Right kidney (tissue), 9 donors: ENCODE measurements at places on chromosomes 7 and 10.

GRCh38 chr10:122702275-122702674 lies 2.6 kb upstream of the C10orf120 start:
- DNase-seq: no peak

DNA sequence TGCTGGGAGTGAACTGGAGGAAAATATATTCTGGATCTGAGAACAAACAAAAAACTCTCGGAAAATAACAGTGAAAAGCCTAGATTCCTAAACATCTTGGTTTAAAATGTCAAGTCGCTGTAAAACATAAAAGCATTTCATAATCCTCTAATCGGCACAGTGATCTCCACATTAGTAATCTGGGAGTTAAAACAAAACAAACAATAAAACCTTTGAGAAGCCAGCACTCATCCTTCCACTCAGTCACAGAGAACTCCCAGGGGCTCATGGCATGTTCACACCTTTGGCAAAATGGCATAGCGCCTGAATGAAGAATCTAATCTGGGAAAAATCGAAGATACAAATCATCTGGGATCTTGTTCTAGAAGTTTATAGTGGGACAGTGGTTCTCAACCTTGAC lies 24.1 kb upstream of the HPS1 start:
- DNase-seq: no peak

GRCh38 chr10:78473006-78473405 lies 439.3 kb downstream of the RPS24 start:
- DNase-seq: no peak

DNA sequence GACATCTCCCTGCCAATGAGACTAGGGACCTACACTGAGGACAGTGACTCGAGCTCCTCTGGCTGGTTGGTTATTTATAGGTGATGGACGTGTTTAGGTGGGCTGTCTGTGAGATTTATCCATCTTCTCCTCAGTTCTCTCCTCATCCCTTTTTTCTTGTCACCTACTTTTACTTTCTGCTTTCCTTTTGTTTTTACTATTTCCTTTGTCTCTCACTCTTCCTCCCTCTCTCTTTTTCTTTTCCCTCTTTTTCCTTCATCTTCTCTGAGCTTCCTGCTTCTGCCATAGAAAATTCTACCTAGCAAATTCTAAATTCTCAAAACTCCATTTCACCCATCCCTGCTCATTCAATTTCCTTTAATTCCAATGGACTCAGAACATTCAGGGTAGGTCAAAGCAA lies 478.0 kb downstream of the GRID1 start:
- DNase-seq: no peak

- DNase-seq: no peak
These were observed 19.8 kb downstream of the ACBD7 start for GRCh38 chr10:15068802-15069201.

- DNase-seq: no peak
These were observed 285.1 kb downstream of the ZEB1 start for GRCh38 chr10:31604096-31604495.

- no peak for DNase-seq
These were observed 115.9 kb downstream of the RAPGEF5 start for GRCh38 chr7:22240904-22241571.

DNA sequence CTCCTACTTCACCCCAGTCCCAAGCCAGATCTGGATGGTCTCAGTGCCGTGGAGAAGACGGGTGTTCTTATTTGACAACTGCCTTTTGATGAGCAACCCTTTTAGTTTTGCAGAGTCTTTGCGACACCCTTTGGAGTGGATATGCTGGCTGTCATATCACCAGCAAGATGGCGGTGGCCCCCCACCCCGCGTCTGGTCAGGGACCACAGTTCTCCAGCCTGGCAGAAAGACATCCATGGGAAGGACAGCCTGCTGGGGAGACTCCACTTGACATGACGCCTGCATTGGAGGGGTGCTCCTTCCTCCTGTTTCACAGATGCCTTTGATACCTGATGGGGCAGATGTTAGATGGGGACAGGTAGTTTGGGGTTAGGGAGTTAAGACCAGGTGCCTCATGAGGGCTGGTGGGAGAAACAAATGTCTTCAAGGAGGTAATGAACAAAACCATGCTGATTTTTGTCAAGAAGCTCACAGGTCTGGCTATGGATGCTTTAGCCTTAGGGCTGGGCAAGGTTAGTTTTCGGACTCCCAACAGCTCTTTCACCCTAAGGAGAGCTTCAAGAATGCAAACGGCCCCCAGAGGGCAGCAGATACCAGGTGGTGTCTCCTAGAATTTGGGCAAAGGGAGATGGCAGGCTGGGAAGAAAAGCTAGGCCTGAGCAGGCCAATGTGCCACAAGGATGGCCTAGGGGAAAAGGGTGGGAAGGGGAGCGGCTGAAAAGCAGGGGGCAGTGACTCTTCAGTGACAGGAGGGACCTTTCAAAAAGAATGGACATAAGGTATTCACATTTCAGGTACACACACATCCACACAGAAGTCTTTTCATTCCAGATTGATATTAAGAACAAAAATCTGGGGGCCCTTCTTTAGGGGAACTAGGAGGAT lies 95.2 kb downstream of the CLEC2L start:
- DNase-seq: no peak

DNA sequence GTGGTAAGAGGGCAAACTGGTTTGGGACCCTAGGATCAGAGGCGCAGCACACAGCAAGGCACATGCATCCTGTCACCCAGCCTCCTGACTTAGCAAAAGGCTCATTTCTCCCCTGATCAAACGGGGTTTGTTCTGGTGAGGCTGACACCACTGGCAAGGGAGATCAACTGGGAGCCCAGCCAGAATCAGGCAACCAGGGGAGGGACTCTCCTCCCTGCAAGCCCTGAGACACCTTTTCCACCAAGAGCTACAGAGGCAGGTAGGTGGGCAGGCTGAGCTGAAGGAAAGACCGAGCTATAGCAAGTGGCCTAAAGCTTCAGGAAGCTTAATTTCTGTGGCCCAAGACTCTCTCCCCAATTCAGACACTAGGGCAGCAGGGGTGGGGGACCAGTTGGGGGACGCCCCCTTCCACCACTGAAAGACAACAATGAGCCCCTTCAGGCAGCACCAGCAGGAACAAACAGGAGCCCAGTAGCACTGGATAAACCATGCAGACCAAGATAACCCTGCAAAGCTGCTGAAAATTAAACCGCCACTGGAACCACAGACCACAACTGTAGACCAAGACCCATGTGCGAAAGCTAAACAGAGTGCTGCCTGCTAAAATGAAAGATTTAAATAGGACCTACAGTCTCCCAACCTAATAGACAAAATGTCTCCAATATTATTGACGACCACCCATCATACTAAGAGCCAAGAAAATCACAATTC lies 27.1 kb upstream of the SAR1A start:
- no peak for DNase-seq

GRCh38 chr7:41787651-41788350 lies 84.9 kb upstream of the INHBA start:
- no peak for DNase-seq

DNA sequence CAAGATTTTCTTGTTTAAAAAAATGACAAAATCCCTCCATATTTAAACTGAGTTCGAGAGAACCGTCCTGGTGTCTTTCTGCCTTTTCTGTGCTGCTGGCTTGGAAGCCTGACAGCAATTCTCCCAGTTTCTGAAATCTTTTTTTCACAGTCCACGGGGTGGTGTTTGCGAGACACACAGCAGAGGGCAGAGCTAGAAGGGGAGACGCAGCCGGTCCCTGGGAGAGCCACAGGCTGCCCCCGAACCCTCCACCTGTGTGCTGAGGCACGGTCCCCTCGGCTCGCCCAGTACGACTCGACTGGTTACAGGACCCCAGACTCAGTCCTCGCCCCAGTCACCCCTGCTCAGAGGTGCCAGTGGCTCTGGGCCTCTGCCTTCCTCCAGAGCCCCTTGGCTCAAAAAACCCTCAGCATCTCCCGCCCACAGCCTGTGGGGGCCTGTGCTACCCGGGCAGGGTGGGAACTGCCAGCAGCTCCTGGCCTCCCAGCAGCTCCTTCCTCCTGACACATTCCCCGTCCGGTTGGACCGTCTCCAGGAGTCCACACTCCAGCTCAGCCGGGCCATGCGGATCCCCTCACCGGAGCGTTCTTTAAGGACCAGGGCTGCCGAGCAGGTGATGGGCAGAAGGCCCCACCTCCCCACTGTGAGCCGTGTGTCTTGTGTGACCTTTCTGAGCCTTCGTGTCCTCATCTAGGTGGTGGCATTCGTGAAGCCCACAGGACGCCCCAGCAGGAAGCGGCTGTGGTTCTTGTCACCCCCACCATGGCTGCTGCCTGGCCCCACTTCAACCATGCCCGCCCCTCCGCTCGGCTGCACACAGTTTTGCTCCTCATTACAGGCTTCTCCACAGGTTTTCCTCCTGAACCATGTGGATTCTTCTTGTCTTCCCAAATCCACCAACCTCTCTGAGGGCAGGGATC lies 52.3 kb upstream of the EN2 start:
- no peak for DNase-seq

DNA sequence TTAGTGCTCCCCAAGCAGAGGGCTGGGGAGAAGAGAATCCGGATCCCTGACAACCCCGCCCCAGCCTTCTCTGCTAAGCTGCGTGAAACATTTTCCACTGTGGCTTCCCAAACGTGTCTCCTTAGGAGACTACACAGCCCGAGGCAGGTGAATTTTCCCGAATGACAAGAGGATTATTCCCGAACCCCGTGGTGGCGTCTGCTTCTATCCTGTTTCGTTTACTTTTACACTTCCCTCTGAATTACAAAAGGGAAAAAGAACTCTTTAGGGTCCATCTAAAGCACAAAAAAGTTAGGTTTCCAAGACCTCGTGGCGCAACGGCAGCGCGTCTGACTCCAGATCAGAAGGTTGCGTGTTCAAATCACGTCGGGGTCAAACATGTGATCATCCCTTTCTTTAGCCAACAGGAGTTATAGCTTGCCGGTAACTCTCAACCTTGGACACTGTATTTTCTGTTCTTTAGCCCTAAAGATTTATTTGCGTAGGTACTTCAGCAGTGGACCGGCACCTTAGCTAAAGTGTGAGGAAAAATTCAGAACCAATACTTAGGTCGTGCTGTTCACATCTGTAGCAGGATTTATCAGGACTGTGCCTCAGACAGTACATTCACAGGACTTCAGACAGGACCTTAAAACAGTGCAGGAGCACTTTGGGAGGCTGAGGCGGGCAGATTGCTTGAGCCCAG lies 3.2 kb upstream of the ZNF789 start:
- no peak for DNase-seq

DNA sequence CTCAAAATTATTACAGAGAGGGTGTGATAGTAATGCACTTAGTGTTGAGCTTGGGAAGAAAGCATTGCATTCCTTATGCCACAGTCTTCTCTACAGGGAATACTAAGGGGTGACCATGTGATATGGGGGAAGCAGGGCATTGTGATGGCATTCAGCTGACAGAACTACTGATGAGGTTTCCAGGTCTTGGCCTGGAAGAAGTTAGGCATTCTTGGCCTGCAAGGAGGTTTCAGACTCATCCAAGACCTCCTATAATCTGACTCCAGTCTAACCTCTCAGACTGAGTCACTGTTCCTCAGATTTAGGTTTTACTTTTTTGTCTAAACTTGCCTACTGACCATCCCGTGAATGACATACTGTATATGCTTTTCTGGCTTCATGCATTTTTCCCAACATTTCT lies 7.9 kb downstream of the STMP1 start:
- no peak for DNase-seq

DNA sequence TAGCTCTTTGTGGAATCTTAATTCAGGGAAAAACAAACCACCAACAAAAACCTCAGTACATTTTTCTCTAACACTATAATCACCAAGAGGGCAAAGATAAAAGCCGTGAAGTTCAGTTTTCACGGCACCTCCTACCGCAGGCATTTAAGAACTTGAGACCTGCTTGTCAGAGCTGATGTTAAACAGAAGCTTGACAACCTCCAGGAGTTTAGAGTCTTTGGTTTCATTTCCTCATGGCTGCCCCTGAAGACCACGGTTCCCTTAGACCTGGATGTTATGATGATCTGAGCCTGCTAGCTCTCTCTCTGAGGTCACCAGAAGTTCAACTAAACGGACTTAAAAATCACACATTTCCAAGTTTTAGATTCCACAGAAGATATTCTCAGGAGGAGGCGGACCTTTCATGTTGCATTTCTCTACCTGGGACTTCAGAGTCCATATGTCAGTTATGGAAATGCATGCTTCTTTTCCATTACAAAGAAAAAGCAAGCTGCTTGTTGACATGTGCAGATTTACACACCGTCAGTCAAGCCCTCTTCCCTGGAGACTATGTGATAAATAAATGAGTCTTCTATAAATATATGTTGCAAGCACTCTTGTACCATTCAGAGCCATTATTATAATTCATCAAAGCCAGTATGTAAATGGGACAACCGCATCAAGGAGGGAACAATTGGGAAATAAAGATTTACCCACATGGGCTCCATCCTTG lies 258.0 kb downstream of the GFRA1 start:
- no peak for DNase-seq

GRCh38 chr7:116176226-116176625 lies 34.1 kb upstream of the TES start:
- DNase-seq: no peak

DNA sequence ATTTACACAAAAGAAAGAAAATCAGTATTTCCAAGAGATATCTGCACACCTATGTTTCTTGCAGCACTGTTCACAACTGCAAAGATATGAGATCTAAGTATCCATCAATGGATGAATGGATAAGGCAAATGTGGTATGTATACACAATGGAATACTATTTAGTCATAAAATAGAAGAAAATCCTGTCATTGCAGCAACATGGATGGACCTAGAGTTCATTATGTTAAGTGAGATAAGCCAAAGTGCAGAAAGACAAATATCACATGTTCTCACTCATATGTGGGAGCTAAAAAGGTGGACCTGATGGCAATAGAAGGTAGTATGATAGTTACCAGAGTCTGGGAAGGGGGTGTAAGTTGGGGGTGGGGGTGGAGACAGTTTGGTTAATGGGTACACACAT lies 1171.6 kb downstream of the SORCS1 start:
- no peak for DNase-seq

GRCh38 chr10:123621916-123622315 lies 44.2 kb upstream of the GPR26 start:
- DNase-seq: no peak

DNA sequence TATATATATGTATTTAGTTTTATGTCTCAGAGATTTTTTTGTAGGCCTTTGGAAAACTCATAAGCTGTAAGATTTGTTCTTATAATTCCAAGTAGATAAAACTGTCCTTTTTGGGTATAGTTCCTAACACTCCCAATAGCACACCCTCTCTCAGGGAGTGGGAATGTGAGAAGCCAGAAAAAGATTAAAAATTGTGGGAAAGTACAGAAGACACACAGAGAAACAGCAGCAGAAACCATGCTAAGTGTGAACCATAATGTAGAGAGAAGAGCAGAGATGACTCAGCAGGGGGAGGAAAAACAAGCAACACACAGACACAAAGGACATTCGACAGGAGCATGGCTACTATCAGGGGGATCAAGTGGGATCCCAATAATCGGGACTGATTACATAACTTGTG lies 401.6 kb downstream of the MAGI2 start:
- DNase-seq: no peak
